ENCODE measurements at places on chromosomes 4 and X.

DNA sequence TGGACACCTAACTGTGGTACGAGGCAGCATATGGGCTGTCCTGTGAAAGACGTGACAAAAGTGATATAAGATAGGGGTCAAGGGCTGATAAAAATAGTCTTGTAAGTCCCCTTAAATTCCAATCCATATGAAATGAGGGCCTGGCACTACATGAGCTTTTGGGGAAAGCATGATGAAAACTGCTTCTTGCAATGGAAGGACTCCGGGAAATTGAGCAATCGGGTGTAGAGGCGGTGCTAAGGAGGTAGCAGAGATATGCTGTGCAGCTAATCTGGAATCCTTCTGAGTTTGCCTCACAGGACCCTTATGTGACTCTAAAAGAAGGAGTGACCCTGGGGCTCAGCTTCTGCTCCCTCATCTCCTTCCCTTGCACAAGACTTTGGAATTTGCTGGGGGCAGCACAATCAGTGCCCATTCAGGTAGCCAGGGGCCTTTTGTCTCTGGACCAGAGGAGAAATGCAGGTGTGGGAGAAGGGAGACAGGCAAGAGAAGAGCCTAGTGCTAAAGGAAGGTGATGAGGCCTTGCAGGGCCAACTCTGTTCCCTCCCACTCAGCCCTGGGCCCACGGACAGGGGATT, 12.8 kb downstream of the CLDN2 start:
- DNase-seq: no peak

GRCh38 chr4:76764251-76764650, 133.7 kb downstream of the SOWAHB start:
- DNase-seq: peak; percentile 55

- DNase-seq: no peak
These were observed 184.1 kb upstream of the FRMPD4 start for GRCh38 chrX:11954176-11954575.

GRCh38 chr4:139921429-139922184, 232.4 kb downstream of the MAML3 start:
- no peak for DNase-seq

DNA sequence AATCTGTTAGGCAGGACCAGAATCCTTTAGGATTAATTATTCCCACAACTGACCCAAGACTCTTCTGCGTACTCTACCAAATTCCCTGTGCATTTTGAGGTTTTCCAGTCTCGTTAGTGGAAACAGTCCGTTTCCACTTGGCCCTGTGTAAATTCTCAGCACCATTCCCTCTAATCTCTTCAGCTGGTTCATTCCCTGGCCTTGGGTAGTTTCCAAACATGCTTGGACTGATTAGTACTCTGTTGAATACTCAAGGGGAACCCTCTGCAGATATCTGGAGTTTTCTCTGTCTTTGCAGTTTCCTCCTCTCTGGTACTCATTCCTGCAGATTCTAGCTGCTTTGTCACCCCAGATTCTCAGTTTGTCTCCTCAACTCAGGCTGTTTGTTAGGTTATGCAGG, 80.4 kb downstream of the ZFX start:
- no peak for DNase-seq

DNA sequence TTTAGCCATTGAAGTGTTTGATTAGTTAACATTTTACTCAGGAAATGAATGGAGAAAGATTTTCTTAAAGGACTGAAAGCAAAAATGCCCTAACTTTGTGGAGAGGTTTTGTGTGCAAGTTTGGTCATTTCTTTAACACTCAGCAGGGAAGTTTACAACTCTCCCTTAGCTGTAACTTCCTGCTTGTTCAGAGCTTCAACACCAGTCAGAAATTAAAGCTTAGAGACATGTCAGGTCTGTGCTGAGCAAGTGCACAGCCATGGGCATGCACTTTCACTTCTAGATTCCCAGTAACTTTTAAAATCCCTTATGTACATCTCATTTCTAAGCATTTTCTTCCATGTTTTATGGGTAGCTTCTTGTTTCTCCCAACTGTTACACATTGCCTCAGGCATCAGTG, 326.0 kb downstream of the ACTRT1 start:
- DNase-seq: no peak
